OCI-M1 (cell line): ENCODE measurements at places on chromosomes 3 and 15.

GRCh38 chr15:74381481-74381880 lies 14.0 kb upstream of the CYP11A1 start:
- DNase-seq = no peak

DNA sequence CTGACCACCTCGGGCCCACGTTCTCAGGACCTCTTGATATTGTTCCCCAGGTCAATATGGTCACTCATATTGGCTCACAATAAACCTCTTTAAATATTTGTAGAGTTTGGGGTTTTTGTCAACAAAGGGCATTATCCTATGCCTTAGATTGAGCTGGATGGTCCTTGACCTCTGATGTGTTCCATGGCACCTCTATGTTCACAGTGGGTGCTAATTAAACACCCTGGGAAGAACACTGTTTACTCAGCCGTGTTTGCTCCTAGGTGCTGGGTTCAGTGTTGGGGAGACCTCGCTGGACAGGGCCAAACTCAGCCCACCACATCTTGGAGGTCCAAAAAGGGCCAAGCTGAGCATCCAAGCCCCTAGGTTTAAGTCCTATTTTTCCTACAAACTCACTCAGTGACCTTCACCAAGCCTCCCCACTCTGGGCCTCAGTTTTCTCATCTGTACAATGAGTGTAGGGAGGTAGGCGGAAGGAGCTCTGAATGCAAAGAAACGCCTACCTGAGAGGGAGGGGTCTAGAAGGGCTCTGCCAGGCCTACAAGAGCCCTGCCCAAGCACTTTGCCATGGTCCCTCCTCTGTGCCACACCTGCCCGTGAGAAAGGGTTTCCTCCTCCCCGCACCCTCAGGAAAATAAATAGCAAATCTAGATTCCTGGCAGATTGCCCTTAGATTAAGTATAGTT lies 7.2 kb downstream of the FAM174B start:
- DNase-seq = no peak

DNA sequence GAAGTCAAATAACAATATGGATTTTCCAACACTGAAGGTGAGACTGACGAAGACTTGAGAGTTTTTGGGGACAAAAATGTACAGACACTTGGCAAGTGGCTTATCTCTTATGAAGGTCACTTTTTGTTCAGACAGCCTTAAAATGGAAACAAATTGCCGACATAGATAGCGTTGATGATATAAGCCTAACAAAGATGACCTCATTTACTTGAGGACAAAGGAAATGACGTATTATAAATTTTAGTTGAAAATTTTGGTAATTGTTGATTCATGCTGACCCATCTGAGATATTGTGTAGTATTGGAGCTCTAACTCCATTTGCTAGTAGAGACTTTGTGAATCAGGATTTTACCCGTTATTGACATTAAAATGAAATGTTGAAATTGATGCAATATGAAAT lies 168.3 kb downstream of the SPATA16 start:
- DNase-seq = no peak

DNA sequence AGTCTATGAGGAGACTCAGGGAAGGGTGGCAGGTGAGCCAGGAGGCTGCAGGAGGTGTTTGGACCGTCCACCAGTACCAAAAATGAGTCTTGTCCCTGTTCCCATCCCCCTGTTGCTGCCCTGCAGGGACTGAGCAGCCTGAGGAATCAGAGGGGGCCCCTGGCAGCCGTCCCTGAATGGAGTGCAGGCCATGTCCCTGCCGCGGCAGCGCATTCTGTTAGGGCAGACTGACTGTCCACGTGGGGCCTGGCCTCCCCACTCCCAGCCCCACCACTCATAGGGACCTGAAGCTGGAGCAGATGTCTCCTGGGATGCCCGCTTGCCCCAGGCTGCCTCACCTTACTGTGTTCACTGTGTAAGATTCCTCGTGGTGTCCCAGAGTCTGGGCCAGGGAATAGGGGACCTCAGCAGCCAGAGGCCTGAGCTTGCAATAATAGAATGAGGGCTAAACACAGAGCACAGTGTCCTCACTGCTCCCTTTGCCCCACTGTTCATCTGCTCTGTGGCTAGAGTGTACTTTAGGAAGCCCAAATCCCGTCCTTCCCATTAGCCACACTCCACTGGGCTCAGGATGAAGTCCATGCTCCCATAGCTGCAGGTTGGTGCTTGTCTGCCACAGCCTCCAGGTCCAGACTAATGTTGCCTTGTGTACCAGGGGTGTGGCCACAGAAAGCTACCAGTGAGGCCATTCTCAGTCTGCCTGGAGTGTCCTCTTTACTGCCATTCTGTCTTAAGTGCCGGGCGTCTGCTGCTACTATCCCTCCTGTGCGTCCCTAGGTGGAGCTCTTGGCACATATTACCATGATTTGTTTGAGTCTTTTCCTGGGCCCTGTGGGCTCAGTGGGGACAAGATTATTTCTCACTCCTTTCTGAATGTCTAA lies 63.2 kb downstream of the HCN4 start:
- peak; percentile 35 for DNase-seq

- DNase-seq = no peak
Measured at GRCh38 chr3:64890466-64890865, 202.7 kb upstream of the ADAMTS9 start.

- no peak for DNase-seq
Measured at GRCh38 chr3:154122912-154123559, 1.8 kb downstream of the ARHGEF26 start.

- no peak for DNase-seq
Measured at GRCh38 chr15:68234060-68234459, 4.5 kb upstream of the CLN6 start.

GRCh38 chr3:27165321-27165721 lies 203.9 kb downstream of the NEK10 start:
- no peak for DNase-seq

DNA sequence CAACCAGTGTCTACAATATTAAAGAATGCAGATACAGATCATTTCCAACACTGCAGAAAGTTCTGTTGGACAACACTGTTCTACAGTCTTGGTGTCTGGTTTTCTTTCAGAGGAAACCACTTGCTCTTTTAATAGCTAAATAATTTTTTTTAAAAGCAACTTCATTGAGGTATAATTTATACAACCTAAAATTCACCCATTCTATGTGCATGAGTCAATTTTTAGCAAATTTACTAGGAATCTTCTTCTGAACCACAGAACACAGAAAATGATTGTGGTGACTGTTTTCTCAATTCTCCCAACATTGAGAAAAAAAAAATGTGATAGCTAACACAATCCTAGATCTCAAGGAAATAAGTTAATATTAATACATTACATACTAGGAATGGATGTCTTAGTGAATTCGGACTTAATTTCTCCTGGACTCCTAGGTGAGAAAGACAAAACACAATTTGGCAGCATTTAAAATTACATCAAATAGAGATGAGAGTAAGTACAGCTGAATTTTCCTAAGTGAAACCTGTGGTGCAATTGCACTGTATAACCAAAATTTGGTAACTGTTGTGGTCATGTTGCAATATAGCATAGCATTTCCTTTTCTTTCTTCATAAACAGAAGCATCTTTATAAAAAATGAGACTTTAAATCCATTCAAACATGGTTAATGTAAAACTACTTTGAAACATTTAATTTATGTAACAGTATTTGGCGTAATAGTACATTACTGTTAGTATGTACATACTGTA lies 15.3 kb upstream of the PLCL2 start:
- no peak for DNase-seq

- DNase-seq = no peak
Measured at GRCh38 chr3:122668930-122669730, 11.5 kb upstream of the PARP14 start.

DNA sequence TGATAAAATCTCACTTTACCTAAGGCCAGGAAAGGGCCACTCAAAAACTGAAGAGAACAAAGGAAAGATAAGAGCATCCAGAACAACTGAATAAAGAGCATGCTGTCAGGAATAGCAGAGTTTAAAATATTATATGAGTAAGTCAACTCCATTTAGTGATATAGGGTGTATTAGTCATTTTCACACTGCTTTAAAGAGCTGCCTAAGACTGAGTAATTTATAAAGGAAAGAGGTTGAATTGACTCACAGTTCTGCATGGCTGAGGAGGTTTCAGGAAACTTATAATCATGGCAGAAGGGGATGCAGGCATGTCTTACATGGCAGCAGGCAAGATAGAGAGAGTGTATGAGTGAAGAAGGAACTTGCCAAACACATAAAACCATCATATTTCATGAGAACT lies 778.0 kb upstream of the NECTIN3 start:
- no peak for DNase-seq

DNA sequence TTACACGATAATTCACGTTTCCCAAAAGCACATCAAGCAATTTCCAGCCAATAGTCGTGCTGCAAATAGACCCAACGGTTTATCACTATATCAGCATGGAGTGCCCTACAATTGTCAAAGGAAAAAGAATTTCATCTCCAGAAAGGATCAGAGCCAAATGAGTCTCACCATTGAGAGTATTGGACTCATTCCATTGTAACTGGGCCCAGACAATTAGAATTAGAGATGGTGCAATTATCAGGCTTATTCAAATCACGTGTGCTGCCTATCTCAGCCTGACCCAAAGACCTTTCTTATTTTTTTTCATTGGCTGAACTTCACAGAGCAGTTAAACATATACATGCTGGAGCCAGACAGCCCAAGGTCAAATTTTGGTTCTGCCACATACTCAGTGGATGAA lies 87.0 kb upstream of the LRTM1 start:
- no peak for DNase-seq

GRCh38 chr3:114770874-114771273 lies 376.2 kb downstream of the ZBTB20 start:
- peak; percentile 25 for DNase-seq

- peak; percentile 6 for DNase-seq
Measured at GRCh38 chr3:160381470-160381869, 17.6 kb downstream of the IFT80 start.

- no peak for DNase-seq
Measured at GRCh38 chr3:74351213-74351612, 263.2 kb downstream of the CNTN3 start.

DNA sequence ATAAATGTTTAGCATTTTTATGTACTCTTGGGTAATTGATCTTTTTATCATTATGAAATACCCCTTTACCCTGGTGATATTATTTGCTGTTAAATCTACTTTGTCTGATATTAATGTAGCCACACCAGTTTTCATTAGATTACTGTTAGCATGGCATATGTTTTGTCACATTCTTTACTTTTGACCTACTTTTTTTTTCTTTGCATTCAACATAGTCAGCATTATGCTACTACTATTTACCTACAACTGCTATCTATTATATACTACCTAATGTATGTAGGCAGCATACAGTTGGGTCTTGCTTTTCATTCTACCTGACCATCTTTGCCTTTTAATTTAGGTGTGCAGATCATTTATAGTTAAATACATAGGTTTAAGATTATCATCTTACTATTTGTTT lies 1429.6 kb upstream of the ALCAM start:
- no peak for DNase-seq

DNA sequence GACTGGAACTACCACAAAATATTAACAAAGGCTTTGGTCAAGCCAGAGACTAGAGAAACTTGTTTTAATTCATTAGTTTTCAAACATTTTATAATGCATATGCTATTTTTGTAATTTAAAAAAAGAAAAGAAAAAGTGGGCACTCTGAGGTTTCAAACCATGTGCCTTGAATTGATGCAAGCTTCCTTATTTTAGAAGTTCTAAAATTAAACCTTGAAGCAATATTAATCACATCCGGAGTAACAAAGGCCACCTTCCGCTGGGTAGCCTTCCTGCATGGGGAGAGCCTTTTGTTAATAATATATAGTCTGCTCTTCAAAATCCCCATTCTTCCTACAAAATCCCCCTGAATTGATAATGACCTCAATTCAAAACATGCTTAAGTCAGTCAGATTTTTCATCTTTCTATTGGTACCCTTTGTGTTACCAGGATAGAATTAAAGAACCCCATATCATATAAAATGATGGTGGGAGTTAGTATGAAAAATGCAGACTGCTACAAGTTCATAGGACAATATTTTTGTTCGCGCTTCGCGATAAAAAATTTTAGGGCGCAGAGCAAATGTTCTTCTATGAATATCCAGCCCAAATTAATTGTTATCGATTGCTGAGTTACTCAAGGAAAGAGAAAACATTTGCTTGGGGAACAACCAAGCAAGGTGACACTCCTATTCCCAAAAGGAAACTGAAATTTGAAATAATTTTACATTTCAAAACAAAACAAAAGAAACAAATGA lies 30.6 kb downstream of the LDHAL6B start:
- no peak for DNase-seq

DNA sequence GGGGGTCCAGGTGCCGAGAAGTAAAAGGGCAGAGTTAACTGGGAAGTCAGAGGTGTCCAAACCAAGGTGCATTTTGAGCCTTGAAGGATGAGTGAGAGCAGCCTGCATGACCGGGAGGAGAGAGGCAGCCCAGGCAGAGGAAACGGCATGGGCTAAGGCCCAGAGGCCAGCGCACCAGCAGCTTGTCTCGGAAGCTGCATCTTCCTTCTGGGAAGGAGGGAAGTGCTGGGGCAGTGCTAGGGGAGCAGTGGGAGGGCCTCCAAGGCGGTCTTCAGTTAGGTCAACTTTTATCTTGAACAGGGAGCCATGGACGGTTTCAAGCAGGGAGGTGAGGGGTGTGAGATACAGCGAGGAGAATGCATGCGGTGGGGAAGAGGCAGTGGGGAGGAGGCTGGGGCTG lies 1.0 kb downstream of the H1-8 start:
- DNase-seq = no peak
